ENCODE measurements at places on chromosomes 5 and 9.

DNA sequence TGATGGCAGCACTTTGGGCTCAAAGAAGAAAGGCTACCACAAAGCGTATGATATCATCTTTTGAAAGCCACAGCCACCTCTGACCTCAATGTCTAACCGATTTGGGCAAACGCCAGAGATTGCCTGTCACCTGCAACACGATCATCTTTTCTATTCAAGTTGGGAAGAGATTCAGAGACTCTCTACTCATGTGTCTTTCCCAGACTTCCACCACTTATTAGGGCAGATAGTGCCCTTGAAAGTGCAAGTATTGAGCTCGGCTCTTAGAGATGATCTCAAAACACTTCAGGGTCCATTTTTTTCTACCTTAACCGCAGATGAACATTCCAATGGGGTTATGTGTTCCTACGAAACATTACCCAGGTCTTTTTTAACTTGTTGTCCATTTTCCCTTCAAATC, 213.7 kb downstream of the DRD1 start:
- no peak for DNase-seq

GRCh38 chr9:134472256-134472655, 146.0 kb downstream of the RXRA start:
- no peak for DNase-seq

- no peak for DNase-seq
Measured at GRCh38 chr5:154966081-154966841, 25.4 kb downstream of the MRPL22 start.

DNA sequence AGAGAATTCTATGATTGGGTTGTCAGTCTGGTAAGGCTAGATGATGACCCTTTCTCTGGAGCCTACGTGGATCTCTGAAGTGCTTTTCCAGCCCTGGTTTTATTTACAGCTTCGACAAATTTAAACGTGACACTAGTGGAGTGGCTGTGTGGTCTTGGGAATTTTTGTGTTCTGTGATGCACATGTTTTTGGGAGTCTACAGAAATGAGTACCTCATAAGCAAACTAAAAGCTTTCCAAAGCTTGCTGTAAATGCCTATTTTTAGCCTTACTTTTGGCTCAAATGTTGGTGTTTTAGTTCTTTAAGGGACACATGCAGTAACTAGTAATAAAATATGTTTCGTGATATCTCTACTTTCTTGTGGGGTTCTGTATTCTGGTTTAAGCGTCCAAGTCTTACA, 3.3 kb downstream of the LARP1 start:
- no peak for DNase-seq

DNA sequence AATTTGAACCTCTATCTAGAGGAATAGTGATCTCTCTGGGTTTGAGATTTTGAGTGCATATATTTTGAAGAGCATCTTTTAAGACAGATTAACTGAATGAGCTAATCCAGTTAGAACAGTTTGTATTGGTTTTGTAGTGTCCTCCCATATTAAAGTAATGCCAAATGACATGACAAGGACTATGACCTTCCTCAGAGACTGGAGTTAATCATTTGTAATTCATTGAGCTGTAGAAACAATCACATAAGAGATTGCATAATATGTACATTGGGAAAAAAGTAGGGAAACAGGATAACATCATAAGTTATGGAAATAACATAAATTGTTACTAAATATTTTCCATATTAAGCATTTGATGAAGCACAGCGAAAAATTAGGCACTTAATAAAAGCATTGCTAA, 45.8 kb upstream of the PRDM9 start:
- no peak for DNase-seq

- DNase-seq, result no peak
Measured at GRCh38 chr5:114332493-114332892, 29.4 kb upstream of the KCNN2 start.

DNA sequence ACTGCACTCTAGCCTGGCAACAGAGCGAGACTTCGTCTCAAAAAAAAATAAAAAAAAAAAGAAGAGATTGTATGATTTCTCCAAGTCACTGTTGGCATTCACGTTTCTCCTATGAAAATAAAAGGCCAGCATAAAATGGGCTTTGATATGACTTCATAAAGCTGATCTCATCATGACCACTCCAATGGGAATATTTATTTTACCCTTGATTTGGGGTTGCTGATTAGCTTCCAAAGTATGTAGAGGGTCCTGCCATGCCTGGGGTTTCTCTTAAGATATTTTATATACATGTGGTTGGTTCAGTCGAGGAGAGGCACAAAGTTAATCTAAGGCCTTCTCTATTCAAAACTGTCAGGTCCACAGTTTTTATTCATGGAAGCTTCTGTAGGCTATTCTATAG, 247.0 kb upstream of the TNC start:
- no peak for DNase-seq

- no peak for DNase-seq
Measured at GRCh38 chr5:126865299-126865698, 88.4 kb downstream of the LMNB1 start.

DNA sequence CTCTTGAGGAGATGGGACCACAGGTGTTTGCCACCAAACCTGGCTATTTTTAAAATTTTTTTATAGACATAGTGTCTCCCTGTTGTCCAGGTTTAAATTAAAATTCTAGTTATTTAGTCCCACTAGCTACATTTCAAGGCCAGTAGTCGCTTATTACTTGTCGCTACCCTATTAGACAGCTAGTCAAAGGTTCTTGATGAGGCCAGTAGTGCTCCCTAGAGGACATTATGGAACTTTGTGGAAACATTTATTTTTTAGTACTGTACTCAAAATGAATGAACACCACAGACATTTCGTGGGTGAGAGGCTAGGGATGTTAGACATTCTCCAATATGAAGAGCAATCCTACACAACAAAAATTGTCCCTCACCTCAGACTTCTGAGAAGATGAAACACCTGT, 14.4 kb upstream of the GRXCR2 start:
- peak; percentile 45 for DNase-seq

DNA sequence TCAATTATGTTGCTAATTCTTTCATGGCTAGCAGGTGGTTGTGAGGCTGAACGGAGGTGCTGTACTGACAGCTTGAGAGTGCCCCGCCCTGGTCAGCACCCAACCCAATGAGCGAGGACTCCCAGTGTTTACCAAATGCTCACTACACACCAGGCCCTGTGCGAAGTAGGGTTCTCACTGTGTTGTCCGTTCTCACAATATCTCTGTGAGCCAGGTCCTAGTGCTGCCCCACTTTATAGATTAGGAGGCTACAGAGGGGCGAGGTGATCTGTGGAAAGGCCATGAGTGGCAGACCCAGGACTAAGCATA, 28.2 kb downstream of the COL15A1 start:
- no peak for DNase-seq

GRCh38 chr9:132011896-132012295, 67.8 kb downstream of the MED27 start:
- DNase-seq, result no peak

- DNase-seq, result no peak
Measured at GRCh38 chr5:71528206-71528605, 58.9 kb upstream of the MCCC2 start.

- DNase-seq, result peak; percentile 2
Measured at GRCh38 chr9:96818533-96818932, 35.8 kb downstream of the ZNF782 start.

GRCh38 chr9:3136686-3137346, 292.9 kb upstream of the PUM3 start:
- no peak for DNase-seq

DNA sequence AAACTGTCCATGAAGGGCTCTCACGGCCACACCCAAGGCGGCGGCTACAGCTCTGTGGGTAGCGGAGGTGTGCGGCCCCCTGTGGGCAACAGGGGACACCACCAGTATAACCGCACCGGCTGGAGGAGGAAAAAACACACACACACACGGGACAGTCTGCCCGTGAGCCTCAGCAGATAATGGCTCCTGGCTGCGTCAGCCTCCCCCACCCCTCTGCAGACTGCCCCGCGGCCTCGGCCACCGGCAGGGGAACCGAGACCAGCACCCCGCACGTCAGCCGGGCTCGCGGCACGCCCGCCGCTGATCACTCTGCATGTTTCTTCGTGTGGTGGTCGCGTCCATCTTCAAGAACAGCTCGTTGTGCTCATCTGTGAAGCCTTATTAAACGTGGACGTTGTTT, 41.5 kb downstream of the TENT4A start:
- no peak for DNase-seq

DNA sequence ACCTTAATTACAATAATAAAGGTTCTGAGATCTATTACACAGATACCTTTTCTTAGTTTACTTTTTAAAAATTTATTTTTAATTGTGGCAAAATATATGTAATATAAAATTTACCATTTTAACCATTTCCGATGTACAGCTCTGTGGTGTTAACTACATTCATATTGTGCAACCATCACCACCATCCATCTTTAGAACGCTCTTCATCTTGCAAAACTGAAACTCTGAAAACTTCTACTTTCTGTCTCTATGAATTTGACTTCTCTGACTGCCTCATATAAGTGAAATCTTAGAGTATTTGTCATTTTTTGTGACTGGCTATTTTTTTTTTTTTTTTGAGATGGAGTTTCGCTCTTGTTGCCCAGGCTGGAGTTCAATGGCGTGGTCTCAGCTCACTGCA, 26.8 kb downstream of the WWC1 start:
- DNase-seq, result no peak

DNA sequence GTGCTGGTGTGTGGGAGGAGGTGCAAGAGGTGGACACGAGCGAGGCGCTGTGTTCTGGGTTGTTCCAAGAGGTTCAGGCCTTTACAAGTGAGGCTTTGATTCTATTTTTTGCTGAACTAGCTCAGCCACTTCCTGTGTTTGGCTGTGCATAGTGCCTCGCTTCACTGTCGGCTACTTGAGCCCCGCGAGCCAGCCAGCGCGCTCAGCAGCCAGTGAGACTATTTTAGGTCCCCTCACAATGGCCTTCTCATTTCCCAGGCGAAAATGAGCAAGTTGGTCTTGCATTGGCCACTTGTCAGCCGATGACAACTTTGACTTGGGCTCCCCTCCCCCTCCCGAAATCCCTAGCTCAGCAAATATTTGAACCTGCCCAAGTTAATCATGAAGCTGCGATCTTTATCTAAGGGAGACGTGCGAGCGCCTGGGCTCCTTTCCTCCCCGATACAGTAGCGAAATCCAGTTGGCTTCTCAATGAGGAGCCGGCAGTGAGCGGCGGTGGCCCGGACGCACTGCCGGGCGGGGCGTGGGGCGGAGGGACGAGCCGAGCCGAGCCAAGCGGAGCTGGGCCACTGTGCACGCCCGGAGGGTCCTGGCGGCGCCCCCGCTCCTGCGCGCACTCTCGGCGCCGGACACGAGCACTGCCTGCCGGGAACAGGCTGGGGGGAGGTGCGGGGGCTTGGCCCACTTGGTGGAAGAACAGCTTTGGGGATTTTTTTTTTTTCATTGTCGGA, 72.6 kb downstream of the PIK3R1 start:
- DNase-seq, result no peak

GRCh38 chr5:58793888-58794657, 211.2 kb downstream of the RAB3C start:
- no peak for DNase-seq

DNA sequence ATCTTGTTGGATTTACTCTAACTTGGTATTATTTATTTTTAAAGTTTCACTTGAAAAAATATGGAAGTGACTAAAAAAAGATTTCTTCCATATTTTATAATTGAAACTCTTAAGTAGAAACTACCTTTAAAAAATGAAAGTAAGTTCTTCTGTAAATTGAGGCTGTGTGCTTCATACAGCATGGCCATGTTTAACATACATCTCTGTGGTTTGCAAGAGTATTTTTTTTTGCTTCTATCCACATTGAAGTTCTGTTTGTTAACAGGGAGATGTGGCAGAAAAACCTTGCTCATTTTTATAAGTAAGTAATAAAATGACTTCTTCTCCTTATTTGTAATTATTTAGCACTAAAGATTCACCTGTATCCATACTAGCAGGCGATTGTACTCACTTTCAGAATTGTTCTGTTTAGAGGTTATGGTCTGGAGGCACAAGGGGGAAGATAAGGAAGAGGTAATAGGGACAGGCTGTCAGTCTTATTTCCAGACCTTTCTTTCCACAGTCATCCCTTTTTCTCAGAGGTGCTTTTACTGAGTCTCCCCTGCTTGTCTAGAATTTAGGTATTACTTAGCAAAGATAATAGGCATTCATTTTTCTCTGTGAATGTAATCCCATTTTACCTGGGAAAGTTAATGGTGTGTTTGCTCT, 16.0 kb downstream of the FYB1 start:
- no peak for DNase-seq

GRCh38 chr5:73338256-73339050, 110.1 kb downstream of the FOXD1 start:
- DNase-seq, result no peak

DNA sequence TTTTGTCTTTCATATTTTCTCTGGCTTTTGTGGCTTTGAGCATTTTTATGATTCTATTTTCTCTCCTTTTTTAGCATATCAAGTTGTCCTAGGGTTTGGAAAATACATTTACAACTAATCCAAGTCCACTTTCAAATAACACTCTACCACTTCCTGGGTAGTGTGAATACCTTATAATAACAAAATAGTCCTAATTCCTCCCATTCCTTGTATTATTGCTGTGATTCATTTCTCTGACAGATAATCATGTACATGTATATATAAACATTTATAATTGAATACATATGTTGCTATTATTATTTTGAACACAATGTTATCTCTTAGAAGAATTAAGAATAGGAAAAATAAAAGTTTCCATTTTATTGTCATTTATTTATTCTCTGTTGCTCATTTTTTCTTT, 14.9 kb upstream of the ADAM19 start:
- DNase-seq, result no peak

GRCh38 chr5:180522330-180522729, 28.2 kb downstream of the CNOT6 start:
- DNase-seq, result no peak

DNA sequence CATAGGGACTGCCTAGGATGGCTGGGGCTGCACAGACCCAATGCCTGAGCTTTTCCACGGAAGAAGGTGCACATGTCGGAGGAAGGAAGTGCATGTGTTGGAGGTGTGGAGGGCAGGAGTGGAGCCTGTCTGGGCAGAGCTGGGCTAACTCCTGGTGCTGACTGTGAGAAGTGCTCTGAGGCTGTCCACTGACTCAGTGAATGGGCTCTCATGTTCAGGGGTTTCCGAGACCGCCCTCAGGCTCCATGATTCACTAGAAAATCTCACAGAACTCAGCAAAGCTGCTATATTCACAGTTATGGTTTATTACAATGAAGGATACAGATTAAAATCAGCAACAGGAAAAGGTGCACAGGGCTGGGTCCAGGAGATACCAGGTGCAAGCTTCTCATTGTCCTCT, 37.2 kb downstream of the NTNG2 start:
- DNase-seq, result no peak

DNA sequence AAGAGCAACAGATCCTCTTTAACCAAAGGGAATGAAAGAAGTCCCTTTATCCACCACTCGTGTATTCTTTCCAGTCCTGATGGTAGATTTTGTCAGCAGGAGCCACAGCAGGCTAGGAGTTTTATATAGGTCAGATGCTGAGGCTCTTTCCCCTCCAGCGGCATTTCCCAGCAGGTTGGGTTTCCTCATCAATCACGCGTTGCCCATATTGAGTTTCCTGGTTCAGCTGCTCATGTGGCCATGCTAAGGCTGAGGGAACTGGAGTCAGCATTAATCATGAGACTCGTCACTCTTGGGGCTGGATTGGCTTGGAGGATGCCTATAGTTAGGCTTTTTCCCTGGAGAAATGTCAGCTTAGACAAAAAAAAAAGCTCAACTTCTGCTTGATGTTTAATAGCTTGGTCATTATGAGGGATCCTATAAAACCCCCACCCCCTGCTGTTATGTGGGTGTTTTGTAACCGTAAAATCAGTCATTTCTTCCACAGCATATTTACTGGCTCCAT, 193.4 kb upstream of the GAS1 start:
- no peak for DNase-seq
